NCI-H2107 (cell line): ENCODE measurements at places on chromosomes 2 and 18.

DNA sequence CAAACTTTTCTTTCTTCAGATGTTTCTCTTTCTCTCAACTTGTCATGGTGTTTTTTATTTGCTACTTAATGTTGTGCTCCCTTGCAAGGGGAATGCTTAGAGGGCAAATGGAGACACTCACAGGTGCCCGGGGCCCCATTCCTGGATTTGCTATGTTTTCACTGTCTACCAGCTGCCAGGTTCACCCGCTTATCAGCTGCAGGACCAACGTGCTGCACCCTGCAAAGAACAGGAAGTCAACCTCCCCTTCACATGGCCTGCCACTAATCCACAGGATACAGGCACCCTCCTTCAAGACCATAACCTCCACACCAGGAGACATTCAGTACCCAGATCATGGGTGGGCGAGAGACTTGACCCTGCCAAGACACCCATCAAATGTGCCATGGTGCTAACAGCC lies 237.6 kb upstream of the STON1 start:
- no peak for DNase-seq

DNA sequence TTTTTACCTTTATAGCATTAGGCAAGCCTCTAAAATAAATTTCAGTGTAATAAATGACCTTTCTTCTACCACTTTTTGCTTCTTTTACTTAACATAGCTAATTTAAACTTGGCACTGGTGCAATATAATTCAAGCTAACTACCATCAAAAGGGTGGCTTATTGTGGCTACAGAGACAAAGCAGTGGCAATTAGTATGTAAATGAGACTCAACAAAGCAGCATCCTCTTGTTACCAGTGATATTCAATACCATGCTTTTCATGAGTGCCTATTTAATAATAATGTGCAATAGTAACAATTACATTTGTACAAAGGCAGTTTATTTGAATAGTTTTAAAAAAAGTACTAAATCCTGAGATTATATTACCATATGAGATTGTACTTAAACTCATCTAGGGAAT lies 93.4 kb downstream of the SOS1 start:
- DNase-seq = no peak

GRCh38 chr2:98240786-98241398 lies 105.4 kb upstream of the CNGA3 start:
- DNase-seq = no peak

DNA sequence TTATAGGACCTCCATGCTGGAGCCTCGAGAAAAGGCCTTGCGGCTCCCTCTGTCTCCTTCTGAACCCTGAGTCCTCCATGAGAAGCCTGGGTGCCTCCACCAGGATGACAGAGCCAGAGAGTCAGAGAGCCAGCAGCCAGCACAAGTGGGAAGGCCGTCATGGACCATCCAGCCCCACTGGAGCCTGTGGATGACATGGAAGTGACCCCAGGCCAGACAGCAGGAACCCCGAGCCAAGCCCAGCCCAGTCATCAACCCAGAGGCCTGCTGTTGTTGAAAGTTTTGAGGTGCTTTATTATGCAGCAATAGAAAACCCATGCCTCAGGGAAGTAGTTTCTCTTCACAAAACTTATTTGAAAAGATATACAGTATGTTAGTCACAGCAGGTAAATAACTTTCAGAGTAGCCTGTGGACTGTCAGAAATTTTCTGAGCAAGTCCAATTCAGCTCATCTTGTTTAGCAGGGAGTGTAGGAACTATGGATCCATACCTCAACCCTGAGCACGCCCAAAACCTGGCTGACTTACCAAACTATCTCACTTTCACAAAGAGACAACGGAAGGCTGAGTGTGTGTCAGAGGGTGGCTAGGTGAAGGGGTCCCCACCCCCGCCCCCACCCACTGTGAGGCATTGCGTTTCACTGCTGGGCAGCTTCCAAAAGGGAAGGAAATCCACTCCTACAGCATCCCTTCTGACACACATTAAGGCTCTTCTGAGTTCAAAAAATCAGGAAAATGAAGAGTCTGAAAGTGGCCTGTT lies 79.9 kb upstream of the NDUFV2 start:
- no peak for DNase-seq
